ENCODE measurements at places on chromosomes 2 and 18. TPM values are rescaled to one million over a fixed set of nuclear protein-coding genes. Genes with fewer than 3 reads are reported as not detected.

LGALSL gene
- total RNA-seq = 1.3 TPM

CDK15 gene
- total RNA-seq = not detected

SERPINE2 gene
- total RNA-seq = 1.9 TPM

NOL4 gene
- total RNA-seq = not detected

NIFK gene
- total RNA-seq = 58.4 TPM

STARD6 gene
- total RNA-seq = 0.20 TPM

ALPI gene
- total RNA-seq = not detected

CYS1 gene
- not detected for total RNA-seq

FAM124B gene
- total RNA-seq = 0.15 TPM

MRPL44 gene
- total RNA-seq = 34.9 TPM
